ENCODE measurements at places on chromosomes 5 and 9.

DNA sequence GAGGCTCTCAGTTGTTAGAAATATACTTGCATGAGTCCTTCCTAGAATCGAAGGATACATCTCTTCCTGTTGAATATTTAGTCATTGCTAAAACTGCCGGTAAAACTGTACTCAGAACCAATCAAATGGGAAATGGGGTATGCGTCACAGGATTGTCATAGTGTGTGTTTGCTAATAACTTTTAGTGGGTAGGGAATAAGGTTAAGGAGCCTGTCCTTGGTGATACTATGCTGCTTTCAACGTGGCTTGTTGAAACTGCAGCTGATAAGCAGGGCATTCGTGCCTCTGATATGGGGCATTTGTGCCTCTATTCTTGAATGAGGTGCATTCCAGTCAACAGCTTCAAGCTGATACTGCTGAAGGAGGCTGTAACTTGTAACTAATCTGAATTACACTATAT lies 26.6 kb downstream of the HABP4 start:
- no peak for DNase-seq

GRCh38 chr9:90907056-90907445 lies 105.4 kb downstream of the SYK start:
- no peak for DNase-seq

GRCh38 chr5:75690669-75691068 lies 26.6 kb downstream of the POC5 start:
- DNase-seq = no peak

GRCh38 chr5:89302102-89302891 lies 419.3 kb upstream of the MEF2C start:
- DNase-seq = no peak

DNA sequence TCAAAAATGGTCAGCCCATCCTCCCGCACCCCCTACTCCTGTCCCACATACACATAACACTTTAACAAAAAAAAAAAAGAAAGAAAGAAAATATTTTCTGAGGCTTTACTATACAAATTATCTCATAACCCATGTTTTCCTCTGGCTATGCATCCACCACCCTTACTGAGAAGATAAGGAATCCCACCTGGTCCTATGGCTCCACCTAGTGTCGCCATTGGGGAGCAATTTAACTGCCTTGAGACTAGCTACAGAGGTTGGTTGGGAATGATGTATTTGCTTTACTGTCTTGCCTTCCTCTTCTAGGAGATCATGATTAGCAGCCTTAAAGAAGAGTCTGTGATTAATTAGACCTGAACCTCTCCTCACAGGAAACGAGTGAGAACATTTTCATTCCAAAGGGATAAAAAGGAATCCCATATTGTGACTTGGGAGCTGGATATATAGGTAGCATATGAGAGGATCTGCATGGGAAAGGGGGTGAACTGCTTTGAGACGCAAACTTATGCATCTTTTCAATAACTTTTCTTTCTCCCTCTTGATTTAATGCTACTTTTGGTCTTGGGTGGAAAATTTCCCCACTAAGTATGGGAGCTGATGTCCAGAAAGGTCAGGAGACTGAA lies 77.7 kb upstream of the SELENOP start:
- DNase-seq = peak; percentile 75

- DNase-seq = no peak
These were observed 33.2 kb downstream of the CSF1R start for GRCh38 chr5:150052956-150053712.

DNA sequence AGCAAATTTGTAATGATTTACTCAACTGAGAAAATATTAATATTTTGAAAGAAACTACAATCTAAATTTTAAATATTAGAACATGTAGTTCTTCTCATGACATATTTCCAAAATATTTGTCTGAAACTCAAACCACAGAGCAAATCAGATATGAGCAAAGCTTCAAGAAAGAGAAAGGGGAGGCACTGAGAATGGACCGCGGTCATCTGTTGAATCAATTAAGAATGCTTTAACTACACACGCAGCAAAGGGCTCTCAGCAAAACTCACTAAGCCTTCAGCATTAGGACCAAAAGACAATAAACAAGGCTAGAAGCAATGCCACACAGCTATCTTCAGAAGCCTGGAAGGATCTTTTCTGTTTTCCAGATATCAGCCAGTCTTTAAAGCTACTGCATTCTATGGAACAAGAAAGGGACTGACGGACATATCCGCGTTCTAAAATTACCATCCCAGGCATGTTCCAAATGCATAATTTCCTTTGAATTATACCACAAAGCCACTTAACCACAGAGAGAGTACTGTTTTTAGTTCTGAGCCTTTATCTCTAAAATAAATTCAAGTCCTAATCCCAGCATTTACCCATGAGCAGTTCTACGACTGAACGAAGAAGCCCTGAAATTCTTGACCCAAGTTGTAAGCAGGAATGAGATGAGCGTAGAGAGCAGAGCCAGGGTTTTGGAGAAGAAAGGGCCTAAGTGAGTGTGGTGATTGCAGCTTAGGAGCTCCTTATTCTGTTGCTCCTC lies 513.5 kb downstream of the AGTPBP1 start:
- no peak for DNase-seq

- no peak for DNase-seq
These were observed 28.2 kb downstream of the MTAP start for GRCh38 chr9:21830589-21830988.
